ENCODE measurements at places on chromosomes 3 and 15.

GRCh38 chr3:31979001-31979697 is 1.9 kb downstream of the OSBPL10 start:
- no peak for DNase-seq

DNA sequence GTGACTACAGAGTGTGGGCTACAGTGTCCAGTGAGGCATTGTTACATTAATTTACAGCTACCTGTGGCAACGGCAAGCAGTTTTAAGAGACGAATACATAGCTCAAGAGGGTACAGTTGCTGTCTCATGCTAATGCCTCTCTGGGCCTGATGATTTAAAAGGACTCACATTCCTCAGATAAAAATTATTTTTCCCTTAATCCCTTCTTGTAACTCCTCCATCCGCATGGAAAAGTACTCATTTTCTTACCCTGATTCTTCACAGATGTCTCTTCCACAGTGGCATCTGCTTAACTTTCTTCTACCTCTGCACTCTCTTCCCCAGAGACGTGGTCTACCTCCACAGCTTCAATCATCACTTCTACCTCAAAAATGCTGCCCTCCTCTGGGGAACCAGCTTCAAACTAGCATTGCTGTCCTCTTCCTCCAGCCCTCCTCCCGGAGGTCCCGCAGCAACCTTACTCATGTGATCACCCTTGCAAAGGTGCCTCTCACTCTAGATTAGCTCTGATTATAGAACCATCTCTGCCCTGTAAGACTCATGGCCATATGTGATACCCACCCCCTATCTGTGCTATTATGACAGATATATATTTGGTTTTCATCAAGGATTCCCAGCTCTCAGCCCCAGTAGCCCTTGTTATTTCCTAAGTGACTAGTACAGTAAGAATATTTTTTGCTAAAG is 21.4 kb upstream of the ABHD17C start:
- no peak for DNase-seq

- DNase-seq, result no peak
Observed at GRCh38 chr3:14422016-14422963, 19.9 kb downstream of the SLC6A6 start.

DNA sequence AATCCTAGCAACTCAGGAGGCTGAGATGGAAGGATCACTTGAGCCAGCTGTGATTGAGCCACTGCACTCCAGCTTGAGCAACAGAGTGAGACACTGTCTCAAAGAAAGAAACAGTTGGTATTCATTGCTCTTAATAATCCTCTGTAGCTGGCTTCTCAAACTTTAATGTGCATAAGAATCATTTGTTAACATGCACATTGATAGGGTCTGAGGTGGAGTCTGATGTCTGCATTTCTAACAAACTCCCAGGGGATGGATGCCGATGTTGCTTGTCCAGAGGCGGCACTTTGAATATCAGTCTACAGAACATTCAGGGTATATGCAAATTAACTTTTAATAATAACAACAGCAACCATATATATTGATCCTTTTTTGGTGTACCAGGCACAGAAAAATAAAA is 39.9 kb downstream of the NKIRAS1 start:
- no peak for DNase-seq

DNA sequence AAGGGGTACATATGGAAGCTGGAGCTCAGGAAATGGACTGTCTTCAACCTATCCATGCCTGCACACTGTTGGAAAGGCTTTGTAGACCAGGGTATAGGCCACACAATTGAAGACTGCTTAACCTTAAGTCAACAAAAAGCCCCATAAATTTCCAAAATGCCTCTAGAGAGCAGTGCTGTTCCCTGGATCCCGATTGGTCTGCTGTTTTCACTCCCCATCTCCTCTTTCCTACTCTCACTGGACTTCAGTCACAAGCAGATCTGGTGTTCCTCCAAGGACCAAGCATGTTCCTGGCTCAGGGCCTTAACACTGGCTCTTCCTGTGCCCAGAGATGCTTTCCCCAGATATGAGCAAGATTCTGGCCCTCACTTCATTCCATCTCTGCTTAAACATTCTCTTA is 22.8 kb upstream of the LRRC34 start:
- DNase-seq, result no peak

GRCh38 chr15:72231833-72232478 is 966 bp upstream of the PKM start:
- DNase-seq, result no peak

DNA sequence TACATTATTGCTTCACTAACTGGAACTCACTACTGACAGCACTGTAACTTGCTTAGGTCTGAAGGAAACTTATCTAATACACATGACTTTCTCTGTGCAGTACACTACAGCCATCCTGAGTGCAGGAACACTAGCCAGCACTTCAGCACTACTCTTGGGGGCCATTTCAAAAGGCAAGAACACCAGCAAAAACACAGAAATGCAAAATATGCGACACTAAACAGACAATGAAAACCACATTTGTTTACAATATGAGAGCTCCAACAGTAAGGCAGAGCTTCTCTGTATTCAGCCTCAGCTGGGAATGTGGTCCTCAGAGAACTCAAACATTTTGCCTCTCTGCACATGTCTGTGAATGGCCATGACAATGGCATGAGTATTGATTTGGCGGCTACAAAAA is 109.6 kb downstream of the ARRDC4 start:
- no peak for DNase-seq

DNA sequence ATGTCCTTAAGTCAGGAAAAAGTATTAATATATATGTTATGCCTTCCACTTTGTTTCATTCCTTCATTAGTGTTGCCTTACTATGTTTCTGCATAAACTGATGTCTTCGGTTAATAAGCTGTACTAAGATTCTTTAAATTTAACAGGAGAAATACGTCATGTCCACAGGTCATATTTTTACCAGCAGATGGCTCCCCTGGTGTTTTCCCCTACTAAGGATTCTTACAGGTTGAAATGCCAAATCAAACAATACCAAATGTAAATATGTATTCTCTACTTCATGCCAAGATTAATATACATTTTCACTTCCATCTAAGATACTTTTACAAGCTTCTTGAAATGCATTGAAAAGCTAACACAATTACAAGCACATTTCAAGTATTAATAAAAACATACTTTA is 1602.1 kb downstream of the SI start:
- no peak for DNase-seq

GRCh38 chr15:51982770-51983103 is 11.2 kb upstream of the LEO1 start:
- no peak for DNase-seq

DNA sequence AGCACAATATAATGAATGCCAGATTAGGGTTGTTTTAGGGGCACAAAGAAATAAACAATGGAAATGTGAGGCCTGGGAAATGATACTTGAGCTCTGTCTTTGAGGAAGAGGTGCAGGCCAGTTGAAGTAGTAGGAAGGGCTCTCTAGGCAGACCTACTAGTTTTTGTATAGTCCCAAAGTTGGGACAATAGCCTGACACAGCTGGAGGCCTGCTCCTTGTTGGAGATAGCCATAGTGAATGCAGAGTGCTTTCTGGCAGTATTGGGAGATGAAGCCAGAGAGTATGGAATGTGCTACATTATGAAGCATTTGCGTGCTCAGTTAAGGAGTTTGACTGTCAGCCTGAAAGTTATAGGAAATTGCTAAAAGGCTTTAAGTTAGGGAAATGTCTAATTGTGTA is 251.2 kb upstream of the ZPLD1 start:
- no peak for DNase-seq

- DNase-seq, result no peak
Observed at GRCh38 chr15:98772895-98773294, 124.6 kb downstream of the IGF1R start.

GRCh38 chr15:53762916-53763315 is 3.5 kb upstream of the WDR72 start:
- no peak for DNase-seq

GRCh38 chr15:68389041-68389930 is 42.7 kb downstream of the ITGA11 start:
- DNase-seq, result no peak

DNA sequence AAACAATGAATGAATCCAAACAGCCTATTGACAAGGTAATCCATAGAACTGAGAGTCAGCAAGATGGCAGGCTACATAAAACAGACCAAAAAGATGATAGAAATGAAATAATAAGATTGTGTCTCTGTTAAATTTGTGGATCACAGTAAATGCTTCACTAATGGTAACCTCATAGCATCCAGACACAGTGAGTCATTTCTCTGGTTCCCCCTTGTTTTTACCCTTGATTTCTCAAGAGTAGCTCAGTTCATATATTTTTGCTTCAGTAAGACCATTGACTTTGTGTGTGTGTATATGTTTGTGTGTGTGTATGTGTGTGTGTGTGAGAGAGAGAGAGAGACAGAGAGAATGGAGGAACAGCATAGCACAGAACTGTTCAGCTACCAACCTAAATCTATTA is 546.9 kb downstream of the RBMS3 start:
- no peak for DNase-seq

DNA sequence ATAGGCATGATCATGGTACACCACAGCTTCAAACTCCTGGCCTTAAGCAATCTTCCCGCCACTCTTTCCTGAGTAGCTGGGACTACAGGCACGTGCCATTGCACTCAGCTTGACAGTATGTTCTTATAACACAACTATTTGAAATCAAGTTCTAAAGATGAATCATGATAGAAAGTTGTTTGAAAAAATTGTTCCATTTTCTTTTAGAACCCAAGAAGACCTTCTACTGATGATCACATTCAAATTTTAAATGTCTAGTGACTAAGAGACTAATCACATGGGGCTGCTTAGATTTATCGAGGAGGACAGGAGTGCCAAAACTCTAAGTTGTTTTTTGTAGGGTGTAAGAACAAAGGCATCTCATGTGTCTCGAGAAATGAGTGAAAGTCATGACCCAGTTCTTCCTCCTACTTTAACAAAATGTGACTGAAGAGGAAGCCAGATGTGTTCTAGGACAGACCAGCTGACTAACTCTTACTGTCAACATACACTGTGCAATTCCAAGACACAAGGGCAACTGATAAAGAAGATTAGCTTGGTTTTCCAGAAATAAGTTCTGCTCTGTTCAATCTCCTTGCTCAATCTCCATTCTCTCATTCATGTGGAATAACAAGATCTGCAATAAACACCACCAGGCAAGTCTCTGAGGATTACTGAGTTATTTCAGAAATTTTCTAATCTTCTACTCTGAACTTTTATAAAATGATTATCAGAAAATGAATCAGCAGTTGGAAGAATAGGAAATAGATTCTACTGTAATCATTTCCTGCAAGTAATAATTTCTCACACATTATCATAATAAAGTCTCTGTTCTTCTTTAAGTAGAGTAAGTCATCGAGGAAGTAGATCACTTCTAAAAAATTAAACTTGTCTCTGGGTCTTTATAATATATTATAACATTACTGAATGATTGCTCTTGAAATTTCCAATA is 122.6 kb upstream of the CCNL1 start:
- no peak for DNase-seq

GRCh38 chr3:79542-79941 is 117.0 kb upstream of the CHL1 start:
- no peak for DNase-seq

- no peak for DNase-seq
Observed at GRCh38 chr3:181253796-181254195, 264.3 kb upstream of the DNAJC19 start.

- DNase-seq, result no peak
Observed at GRCh38 chr15:66985653-66986052, 79.7 kb upstream of the SMAD3 start.

- DNase-seq, result no peak
Observed at GRCh38 chr3:146747928-146748327, 142.8 kb upstream of the PLSCR5 start.

DNA sequence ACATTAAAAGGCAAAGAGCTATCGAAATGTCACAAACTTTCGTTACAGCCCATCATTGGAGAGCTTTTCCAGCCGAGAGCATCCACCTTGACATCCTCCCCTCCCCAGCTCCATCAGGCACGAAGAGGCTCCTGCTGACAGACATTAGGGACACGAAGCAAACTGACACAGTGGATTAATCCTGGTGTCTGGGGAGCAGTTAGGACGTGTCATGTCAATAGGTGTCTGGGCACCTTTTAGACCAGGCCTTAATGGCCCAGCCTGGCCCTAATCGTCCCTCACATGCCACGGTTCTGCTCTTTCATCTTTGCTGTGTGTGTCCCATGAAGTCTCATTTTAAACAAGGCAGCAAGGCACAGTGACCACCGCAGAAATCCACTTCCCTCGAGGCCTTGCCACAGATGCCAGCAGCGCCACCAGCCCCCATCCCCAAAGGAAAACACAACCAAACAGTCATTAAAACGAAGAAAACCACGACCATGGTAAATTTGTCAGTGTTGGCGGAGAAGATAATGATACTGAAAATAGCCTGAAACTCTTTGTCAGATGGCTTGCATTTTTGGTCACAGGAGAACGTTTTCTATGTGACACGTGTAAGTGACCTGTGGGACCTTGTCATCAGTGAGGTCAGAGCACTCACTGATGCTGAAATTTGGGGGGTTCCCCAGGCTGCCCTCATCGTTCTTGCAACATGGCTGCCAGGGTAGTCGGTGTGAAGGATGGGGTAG is 16.3 kb upstream of the PCSK6 start:
- DNase-seq, result no peak

DNA sequence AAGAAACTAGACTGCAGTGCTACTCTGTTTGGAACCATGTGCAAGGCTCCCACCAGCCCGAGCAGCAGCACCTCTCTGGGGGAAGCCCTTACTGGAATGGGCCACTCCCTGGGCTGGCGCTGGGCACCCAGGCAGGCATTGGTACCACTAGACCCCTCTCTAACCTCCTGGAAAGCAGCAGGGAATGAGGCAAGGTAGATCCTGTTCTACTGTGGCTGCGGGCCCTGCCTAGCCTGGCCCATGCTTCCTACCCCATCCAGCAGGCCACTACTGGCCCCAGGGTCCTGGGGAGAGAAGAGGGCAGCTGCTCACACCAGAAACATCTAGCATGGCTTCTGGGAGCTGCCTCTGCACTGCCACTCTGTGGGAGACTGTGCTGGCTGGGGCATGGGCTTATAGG is 44.8 kb downstream of the MESD start:
- no peak for DNase-seq

DNA sequence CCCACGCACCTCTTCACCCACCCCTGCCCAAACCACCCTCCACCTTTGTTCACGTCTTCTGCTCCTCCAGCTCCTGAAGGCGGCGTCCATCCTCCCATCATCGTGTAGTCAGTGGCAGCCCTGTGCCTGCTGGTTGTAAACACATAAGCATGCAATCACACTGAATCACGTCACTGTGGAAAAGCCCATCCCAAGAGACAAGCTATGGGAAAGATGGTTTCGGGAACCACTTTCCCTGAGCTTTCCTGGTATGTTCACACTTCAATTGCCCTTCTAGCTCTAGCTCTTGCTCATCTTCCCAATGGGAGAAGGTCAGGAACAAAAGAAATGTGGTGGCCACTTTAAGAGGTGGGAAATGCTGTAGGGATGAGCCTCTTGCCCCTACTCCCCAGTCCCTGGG is 14.4 kb upstream of the GOLGA8J start:
- no peak for DNase-seq

DNA sequence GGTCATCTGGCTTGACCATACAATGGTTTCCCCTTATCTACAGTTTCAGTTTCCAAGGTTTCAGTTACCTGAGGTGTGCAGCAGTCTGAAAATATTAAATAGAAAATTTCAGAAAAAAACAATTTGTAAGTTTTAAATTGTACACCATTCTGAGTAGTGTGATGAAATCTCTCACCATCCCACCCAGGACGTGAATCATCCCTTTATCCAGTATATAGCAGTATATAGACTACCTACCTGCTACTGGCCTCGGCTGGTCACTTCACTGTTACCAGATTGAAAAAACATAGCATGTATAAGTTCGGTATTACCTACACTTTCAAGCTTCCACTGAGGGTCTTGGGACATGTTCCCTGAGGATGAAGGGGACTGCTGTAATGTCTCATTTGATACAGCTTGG is 12.0 kb downstream of the ARIH1 start:
- DNase-seq, result no peak

GRCh38 chr3:45976191-45977091 is 19.2 kb downstream of the FYCO1 start:
- no peak for DNase-seq

All from nucleus accumbens (tissue), 56 donors.